ENCODE measurements at places on chromosomes 12 and 14. TPM values are rescaled to one million over a fixed set of nuclear protein-coding genes. Genes with fewer than 3 reads are reported as not detected.

DNA sequence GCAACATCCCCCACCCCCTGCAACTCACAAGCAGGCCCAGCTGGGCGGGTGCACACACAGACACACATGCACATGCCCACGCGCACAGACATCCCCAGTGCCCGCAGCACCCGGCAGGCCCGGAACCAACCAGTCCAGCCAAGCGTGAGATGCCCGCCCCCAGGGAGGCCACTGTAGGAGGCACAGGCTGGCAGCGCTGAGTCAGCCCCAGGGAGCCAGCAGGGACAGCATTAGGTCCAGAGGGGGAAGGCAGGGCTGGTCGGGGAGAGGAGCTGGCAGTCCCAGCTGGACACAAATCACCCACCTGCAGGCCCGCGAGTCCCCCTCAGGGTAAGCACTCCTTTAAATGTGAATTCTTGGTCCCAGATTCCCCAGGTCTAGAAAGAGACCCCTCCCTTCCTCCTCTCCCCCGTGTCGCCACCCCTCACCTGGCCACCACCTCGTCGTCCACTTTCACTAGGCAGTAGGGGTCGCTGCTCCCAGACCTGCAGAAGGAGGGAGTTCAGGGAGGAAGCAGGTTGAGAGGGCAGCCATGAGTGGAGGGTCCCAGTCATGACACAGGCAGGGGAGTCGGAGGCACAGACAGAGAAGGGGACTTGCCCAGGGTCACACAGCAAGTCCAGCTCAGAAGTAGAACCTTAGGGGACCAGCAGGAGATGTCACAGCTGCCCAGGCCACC, 5.0 kb downstream of the RASAL1 start:
- H3K36me3 ChIP-seq = no peaks in the 10 kb centered on the region
- no peak overlapping the region for H3K4me3 ChIP-seq
- H3K27ac ChIP-seq = no peak overlapping the region
- H3K4me1 ChIP-seq = no peaks in the 10 kb centered on the region

DNA sequence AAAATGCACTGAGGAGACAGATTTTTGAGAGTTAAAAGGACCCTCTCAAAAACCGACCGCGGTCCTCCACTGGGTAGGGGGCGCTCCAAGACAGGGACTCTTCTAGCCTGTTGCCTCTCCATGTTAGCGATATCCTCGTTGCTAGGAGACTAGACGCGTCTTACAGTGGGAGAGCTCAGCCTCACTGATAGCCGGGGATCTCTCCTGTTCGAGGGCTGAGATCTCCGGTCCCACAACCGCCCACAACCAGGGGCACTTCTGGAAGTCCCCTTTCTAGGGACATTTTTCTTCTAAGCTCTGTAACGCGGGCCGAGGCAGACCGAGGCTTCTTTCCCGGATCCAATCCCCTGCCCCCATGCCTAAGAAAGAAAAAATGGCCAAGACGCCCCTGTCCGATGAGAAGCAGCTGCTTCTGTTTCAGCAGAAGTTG, 21.3 kb downstream of the FKBP11 start:
- H3K4me1 ChIP-seq = no peaks in the 10 kb centered on the region
- H3K27me3 ChIP-seq = no peaks in the 10 kb centered on the region
- no peak overlapping the region for H3K27ac ChIP-seq
- DNase-seq = peak; percentile 60
- H3K4me3 ChIP-seq = peak overlapping the region; percentile 62
- no peaks in the 10 kb centered on the region for H3K36me3 ChIP-seq

DNA sequence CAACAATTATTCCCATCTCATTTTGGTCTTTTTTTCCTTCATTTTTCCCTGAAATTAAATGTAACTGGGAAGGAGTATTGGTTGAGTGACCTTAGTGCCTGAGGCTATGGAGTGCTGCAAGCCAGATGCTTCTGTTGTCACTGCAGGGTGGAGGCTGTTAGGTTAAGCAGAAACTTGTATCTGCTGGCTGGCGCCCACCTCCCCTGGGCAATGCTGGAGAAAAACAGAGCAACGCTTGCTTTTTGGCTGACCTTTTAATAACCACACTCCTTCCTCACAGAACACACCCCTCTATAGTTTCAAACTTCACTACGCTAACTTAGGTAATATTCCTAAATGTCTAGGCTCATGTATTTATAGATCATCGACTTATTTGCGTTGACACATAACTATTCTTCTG, 583.5 kb upstream of the NOVA1 start:
- no peak for DNase-seq
- no peak overlapping the region for H3K4me3 ChIP-seq
- H3K27me3 ChIP-seq = no peaks in the 10 kb centered on the region
- H3K27ac ChIP-seq = no peak overlapping the region
- H3K4me1 ChIP-seq = no peaks in the 10 kb centered on the region
- no peaks in the 10 kb centered on the region for H3K36me3 ChIP-seq

DNA sequence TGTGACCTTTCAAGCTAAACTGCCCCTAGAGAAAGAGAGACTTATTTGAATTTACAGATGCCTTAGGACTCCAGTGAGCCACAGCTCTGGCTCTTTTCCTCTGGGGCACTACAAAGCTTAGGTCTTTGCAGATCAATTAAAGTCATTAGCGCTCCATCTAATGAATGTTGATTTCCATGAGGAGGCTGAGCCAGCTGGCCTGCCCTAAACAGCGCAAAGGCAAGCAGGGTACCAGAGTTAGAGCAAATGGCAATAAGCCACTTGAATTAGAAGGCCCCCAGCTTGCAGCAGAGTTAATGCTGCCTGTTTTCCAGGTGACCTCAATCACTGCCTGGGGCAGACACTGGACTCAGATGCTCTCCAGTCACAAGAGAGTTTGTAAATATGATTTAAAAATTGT, 695.3 kb downstream of the DIO2 start:
- no peaks in the 10 kb centered on the region for H3K4me1 ChIP-seq
- no peak for DNase-seq
- no peaks in the 10 kb centered on the region for H3K36me3 ChIP-seq
- no peaks in the 10 kb centered on the region for H3K27me3 ChIP-seq
- H3K27ac ChIP-seq = no peak overlapping the region
- H3K4me3 ChIP-seq = no peak overlapping the region

Gene FGFR1OP2
- total RNA-seq = 92.5 TPM

DNA sequence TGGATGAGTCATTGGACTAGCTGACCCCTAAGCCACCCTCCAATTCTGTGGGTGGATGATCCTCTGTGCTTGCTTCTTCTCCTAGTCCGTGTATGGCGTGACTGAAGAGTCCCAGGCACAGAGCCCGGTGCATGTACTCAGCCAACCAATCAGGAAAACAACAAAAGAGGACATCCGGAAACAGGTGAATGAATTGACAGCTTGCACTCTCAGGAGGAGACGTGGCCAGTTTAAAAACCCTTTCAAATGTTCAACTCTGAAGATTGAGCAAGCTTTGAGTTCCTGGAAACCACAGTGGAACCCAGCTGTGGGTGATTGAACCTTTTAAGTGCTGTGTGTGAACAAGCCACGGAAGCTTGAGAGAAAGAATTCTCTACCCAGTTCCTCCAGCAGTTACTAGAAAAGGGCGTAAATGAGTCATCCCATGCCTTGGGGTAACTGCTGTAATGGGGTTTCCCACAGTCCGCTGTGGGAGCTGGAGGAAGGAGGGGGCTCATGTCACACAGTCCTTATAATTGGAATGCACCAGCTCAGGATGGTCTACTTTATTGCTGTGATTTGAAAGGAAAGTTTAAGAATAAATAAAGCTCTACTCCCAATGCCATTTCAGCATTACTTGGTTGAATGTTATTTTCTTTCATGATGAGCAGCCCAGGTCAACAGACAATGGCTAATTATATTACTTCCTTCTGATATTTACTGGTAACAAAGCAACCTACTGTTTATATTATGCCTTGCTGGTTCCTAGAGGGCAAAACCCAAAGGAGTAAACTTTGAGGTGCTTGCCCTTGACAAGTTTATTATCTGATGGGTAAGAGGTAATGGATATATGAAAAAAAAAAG, 417.0 kb downstream of the DPF3 start:
- DNase-seq = no peak
- H3K4me1 ChIP-seq = no peaks in the 10 kb centered on the region
- no peak overlapping the region for H3K4me3 ChIP-seq
- no peaks in the 10 kb centered on the region for H3K36me3 ChIP-seq

Gene LHX5
- not detected for total RNA-seq

- H3K4me3 ChIP-seq = no peak overlapping the region
- H3K36me3 ChIP-seq = no peaks in the 10 kb centered on the region
- H3K4me1 ChIP-seq = no peaks in the 10 kb centered on the region
- no peaks in the 10 kb centered on the region for H3K27me3 ChIP-seq
- no peak overlapping the region for H3K27ac ChIP-seq
- no peak for DNase-seq
These were observed 23.1 kb downstream of the BICDL1 start for GRCh38 chr12:120012067-120012621.

DNA sequence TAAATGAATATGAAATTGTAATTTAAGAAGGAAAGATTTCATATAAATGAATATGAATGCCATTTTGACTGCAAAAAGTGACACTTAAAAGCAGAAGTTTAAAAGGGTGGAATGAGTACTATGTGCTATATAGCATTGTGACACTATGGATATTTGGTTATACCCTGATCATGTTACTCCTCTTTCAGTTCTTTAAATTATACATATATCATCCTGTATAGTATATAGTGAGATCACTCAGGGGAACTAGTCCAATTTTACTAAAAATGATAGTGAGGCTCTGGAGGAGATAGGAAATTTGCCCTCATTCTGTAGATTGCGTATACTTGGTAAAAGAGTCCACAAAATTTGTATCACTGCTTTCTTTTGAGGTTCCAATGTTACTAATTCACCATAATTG, 155.7 kb upstream of the BTG1 start:
- no peak overlapping the region for H3K4me3 ChIP-seq
- H3K4me1 ChIP-seq = no peaks in the 10 kb centered on the region
- H3K36me3 ChIP-seq = no peaks in the 10 kb centered on the region
- DNase-seq = no peak
- no peak overlapping the region for H3K27ac ChIP-seq

- no peaks in the 10 kb centered on the region for H3K4me1 ChIP-seq
- no peak overlapping the region for H3K27ac ChIP-seq
- H3K4me3 ChIP-seq = no peak overlapping the region
- DNase-seq = no peak
- H3K36me3 ChIP-seq = no peaks in the 10 kb centered on the region
- H3K27me3 ChIP-seq = no peaks in the 10 kb centered on the region
These were observed 5.2 kb upstream of the HSP90B1 start for GRCh38 chr12:103924761-103925641.

DNA sequence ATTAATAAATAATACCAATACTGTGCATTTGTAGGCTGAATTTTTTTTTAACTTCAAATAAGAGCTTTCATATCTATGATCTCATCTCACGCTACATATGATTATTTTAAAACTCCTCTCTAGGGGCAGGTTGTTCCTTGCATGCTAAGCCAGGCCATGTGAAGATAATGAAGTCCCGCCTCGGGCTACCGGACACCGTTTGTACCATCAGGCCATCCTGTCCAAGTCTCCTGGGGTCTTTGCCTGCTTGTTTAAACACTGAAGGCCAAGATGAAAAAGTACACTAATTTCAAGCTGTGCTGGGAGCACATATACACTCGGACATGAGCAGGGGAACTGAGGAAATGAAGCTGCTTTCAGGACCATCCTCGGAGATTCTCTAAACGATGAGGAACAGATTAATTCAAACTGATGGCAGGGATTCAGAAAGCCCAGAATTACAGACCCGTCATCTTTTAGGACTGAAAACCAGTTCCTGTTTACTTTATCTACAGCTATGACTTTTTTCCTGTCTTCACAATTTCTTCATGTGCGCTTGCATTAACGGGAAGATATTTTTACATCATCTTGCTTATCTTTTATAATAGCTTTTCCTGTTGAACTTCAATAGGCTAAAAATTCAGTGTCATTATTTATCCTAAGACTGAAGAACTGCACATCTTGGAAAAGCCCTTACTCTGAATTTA, 6.3 kb upstream of the ABHD12B start:
- H3K36me3 ChIP-seq = no peaks in the 10 kb centered on the region
- DNase-seq = no peak
- no peak overlapping the region for H3K4me3 ChIP-seq
- no peak overlapping the region for H3K27ac ChIP-seq

DNA sequence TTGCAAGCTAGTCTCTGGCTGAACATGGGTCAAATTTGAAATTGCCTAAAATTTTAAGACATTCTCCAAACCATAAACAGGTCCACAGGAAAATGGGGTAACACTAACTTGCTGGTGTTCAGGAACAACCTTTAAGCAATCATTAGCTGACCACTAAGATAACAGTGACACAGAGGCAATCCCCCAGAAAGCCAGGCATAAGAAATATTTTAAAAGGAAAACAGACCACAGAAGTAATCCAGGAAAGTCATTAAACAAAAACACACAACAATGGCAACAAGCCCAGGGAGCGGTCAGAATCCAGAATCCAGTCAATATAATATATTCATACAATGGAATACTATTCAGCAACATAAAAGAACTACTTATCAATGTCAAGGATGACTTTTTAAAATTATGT, 59.1 kb downstream of the LRP6 start:
- no peak for DNase-seq
- no peaks in the 10 kb centered on the region for H3K27me3 ChIP-seq
- no peak overlapping the region for H3K27ac ChIP-seq
- H3K4me1 ChIP-seq = no peaks in the 10 kb centered on the region
- no peaks in the 10 kb centered on the region for H3K36me3 ChIP-seq

GRCh38 chr14:91748049-91748448, 16.2 kb upstream of the CATSPERB start:
- no peak overlapping the region for H3K27ac ChIP-seq
- no peak for DNase-seq
- H3K4me1 ChIP-seq = peaks cover 6% of the 10 kb centered on the region
- no peaks in the 10 kb centered on the region for H3K36me3 ChIP-seq
- no peak overlapping the region for H3K4me3 ChIP-seq

- H3K4me3 ChIP-seq = no peak overlapping the region
- no peak overlapping the region for H3K27ac ChIP-seq
- no peaks in the 10 kb centered on the region for H3K27me3 ChIP-seq
- H3K36me3 ChIP-seq = no peaks in the 10 kb centered on the region
- H3K4me1 ChIP-seq = no peaks in the 10 kb centered on the region
These were observed 29.9 kb upstream of the TMEM260 start for GRCh38 chr14:56549721-56550120.

GRCh38 chr12:99521664-99522063, 125.9 kb upstream of the GARIN6 start:
- no peak overlapping the region for H3K4me3 ChIP-seq
- no peaks in the 10 kb centered on the region for H3K4me1 ChIP-seq
- no peak for DNase-seq
- H3K27ac ChIP-seq = no peak overlapping the region
- H3K36me3 ChIP-seq = no peaks in the 10 kb centered on the region

GRCh38 chr14:28055008-28055407, 711.6 kb upstream of the FOXG1 start:
- H3K4me1 ChIP-seq = no peaks in the 10 kb centered on the region
- H3K36me3 ChIP-seq = no peaks in the 10 kb centered on the region
- no peaks in the 10 kb centered on the region for H3K27me3 ChIP-seq
- H3K27ac ChIP-seq = no peak overlapping the region
- DNase-seq = no peak

Gene ALDH1L2
- 6.7 TPM for total RNA-seq
